ENCODE measurements at places on chromosomes 11 and 22. TPM values are rescaled to one million over a fixed set of nuclear protein-coding genes. Genes with fewer than 3 reads are reported as not detected.

Gene PANX1
- total RNA-seq = 119 TPM

Gene OPCML
- total RNA-seq = 0.89 TPM

Gene MAPK8IP1
- total RNA-seq = 3.6 TPM

Gene GAL3ST3
- total RNA-seq = not detected

Gene SLC7A4
- total RNA-seq = not detected

Gene OR5J2
- total RNA-seq = not detected

Gene FAM180B
- total RNA-seq = not detected

Gene CADM1
- total RNA-seq = 8.4 TPM

Gene SUN2
- total RNA-seq = 83.4 TPM

Gene TRPC6
- not detected for total RNA-seq

Gene ST13
- total RNA-seq = 266 TPM
